ENCODE measurements at places on chromosomes 6 and 20.

GRCh38 chr6:74181471-74181870 is 485.5 kb downstream of the CD109 start:
- no peak for DNase-seq

GRCh38 chr6:73471686-73472290 is 10.3 kb downstream of the MTO1 start:
- DNase-seq = no peak

DNA sequence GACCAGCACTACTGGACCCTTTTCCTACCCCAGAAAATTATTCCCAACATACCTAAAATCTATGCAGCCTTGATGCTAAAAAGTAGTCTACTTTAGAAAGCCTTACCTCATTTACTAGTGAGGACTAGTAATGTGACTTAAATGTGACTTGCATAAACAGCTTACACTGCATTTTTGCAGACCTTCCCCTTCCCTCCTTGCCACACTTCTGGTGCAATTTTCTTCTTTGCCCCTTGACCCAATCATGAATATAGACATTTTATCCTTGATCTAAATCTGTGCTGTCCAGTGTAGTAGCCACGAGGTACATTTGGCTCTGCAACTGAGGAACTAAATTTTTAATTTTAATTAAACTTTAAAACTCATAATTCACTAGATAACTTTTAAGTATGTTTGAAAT is 7.0 kb upstream of the ZKSCAN8 start:
- DNase-seq = no peak

GRCh38 chr6:44781912-44782597 is 394.5 kb downstream of the CDC5L start:
- no peak for DNase-seq

DNA sequence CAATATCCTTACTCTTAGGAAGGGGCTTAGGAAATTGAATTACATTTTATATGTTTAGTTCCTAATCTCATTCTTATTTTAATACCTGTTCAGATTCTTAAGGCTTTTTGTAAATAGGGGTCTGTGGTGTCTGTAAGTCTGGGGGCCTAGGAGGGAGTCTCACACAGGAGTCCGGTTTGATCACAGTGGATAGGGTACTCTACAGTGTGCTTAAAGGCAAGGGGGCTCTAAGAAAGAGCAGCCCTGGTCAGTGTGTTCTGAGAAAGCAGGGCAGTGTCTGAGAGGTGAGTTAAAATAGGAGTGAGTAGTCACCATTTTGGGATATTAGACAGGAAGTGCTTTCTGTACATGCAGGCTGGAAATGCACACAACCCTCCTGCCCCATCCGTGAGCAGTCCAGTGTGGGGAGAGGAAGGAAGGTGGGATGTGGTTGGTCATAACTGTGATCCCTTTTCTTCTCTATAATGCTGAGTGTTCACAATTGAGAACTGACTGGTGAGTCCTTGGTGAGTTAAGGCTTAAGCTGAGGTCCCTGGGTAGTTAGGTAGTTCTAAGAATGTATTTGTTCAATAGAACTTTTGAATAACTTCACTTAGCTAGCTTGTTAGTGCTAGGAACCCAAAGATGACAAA is 50.0 kb downstream of the CDKAL1 start:
- no peak for DNase-seq

DNA sequence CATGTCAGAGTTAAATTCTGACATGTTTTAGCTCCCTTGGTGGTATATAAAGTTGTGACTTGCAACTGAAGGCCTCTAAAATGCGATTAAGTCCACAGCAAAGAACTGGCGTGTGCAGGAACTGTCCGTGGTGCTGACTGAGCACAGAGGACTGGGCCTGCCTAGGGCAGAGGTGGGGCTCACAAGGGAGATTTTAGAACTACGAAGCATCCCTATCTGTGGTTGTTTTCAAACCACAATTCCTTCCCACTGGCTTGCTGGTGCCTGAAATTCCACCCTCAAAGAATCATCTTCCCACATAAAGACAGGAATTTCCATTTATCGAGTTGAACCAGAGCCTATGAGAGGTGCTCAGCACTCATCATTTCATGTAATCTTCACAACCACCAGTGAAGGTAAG is 30.1 kb downstream of the RIMS4 start:
- no peak for DNase-seq

GRCh38 chr20:37384683-37385174 is 38.8 kb downstream of the SRC start:
- peak; percentile 43 for DNase-seq

DNA sequence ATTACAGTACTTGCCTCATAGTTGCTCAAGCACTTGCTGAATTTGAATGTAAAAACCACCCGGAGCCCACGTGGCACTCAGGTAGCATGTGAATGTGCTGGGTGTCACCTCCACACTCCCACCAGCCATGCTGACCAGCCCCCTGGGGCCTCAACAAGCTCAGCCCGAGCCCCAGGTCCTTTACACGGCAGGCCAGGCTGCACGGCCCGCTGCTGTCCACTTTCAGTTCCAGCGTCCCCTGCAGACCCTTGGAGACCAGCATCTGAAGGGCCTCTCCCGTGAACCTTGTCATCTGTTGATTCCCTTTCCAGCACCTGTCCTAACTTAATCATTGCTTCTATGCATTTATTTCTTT is 33.3 kb upstream of the ZBP1 start:
- no peak for DNase-seq

DNA sequence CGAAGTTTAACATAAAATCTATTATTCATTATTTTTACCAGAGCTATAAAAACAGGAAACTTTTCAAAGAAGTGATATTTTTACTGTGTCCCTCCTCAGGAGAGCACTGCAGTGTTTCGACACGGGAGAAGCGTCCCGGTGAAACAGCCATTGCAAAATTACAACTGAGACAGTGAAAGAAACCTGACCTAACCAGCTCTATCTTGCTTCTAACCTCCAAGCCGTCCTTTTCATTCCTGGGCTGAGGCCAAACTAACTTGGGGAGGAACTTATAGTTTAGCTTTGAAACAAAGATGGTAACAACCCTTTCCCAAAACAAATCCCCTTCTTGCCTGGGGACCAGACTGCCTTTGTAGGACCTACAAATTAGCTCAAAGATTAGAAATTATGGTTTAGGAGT is 79.2 kb downstream of the WDR27 start:
- no peak for DNase-seq

GRCh38 chr20:46423342-46423741 is 16.9 kb upstream of the ELMO2 start:
- DNase-seq = no peak

DNA sequence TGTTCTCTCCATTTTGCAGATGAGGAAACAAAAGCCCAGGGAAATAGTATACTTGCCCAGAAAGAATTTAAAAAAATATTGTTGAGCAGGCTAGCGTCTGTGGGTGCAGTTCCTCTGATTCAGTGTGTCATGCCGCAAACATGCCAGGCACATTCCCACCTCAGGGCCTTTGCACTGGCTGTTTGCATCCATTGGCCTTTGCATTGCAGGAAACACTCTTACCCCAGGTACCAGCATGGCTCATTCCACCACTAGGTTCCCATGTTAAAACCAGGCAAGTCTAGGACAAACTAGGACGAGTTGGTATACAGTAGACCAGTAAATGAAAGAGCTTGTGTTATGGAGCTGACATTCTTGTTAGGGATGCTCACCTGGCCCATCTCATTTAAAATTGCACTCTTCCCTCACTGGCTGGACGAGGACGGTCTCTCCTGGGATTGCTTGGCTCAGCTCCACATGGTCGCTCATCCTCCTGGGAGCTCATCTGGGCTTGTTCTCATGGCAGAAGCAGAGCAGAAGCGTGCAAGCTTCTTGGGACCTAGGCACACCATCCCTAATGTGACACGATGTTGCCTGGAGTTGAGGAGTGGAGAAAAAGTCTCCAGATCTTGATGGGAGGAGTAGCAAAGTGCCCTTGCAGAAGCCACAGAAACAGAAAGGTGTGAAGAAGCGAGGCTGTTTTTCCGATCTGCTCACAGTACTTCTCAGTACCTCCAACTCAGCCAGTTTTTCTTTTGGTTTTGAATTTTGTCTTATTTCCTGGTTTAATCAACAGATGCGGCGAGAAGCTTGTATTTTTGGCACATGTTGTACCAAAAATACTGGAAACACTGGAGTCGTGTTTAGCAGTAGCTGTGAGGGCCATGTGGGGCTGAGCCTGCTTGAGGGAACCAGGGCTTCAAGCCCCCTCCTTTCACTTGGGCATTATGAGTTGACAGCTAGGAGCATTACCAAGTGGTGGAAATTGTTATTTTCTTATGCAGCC is 13.9 kb downstream of the ZNF831 start:
- DNase-seq = peak; percentile 28

DNA sequence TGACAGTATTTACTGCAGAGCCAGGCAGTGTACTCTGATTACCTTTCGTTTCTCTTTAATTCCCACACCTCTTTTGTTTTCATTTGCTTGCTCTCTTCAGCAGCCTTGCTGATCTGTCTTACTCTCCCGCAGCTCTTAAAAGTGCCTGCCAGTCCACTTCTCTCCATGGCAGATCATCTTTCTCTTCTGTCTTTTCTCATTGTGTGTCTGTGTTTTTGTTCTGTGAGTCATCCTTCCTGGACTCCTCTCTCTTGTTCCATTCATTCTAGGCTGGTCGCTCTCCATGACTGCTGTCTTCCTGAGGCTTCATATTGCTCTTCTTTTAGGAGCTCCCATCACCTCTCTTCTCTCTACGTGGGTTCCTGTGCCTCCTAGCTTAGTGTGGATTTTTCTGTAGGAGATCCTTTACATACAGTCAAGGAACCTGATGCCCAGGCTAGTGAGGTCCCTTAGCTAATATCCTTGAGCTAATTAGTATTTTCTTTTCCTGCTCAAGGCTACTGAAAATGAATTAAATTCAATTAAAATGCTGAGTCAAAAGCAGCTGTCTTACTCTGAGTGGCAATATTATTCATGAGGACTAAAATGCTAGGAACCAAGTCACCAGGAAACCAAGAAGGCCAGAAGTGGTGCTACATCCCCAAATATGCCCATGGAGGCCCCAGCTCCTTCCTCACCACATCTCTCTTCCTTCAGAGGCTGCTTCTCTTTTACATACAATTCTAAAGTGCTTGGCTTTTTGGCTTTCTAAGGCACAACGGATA is 86.1 kb downstream of the SLX4IP start:
- no peak for DNase-seq

- DNase-seq = no peak
Observed at GRCh38 chr20:8721098-8721497, 347.8 kb upstream of the PLCB4 start.

- no peak for DNase-seq
Observed at GRCh38 chr20:50824137-50824536, 29.3 kb downstream of the BCAS4 start.

DNA sequence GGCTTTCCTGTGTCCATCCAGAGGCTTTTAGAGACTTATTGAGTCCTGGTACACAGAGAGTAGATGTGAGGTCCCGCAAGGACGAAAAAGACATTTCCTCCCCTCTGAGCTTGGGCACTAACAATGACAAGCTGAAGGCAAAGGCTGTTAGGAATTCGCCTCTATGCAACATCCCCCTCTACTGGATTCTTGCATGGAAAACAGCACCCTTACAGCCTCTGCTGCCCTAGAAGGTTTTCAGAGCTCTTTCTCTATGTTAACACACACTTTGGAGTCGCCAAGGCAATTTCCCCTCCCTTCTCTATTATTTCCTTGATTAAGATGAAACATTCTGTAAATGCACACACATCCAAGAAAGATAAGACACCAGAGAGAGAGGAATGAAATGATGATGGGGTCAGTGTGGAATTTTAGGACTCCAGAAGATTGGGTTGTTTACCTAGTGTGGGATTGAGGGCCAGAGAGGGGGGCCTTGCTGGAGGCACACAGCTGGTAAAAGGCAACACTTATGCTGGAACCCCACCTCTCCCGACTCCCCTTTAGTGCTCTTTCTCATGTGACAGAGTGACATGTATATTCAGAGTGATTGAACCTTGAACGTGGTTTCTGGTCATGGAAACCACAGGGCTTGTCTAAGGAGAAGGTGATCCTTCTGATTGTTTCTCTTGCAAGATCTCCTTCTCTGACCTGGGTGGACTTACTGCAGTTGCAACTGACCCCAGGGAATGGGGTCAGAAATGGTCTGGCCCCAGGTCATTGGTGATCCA is 300.7 kb downstream of the CLIC5 start:
- peak; percentile 29 for DNase-seq

GRCh38 chr6:67971812-67972211 is 663.3 kb upstream of the ADGRB3 start:
- no peak for DNase-seq

- no peak for DNase-seq
Observed at GRCh38 chr6:10763006-10763405, 15.4 kb downstream of the TMEM14B start.

- DNase-seq = no peak
Observed at GRCh38 chr6:89613790-89614189, 24.8 kb downstream of the LYRM2 start.

- DNase-seq = no peak
Observed at GRCh38 chr6:100173211-100173610, 179.2 kb upstream of the MCHR2 start.

DNA sequence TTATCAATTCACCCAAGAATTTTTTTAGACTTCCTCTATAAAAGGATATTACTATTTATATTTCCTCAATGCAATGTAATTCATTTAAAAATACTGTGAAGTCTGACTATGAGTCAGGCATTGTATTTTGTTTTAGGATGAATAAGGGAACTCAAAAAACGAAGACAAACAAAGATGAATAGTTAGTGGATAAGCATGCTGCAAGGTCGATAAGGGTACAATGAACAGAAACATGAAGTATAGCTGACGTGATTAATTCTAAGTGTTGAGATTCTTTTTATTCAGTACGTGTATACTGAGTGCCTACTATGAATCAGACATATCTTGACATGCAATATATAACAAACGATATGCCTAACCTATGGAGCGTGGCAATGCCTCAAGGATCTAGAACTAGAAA is 105.4 kb downstream of the PDE10A start:
- DNase-seq = no peak

DNA sequence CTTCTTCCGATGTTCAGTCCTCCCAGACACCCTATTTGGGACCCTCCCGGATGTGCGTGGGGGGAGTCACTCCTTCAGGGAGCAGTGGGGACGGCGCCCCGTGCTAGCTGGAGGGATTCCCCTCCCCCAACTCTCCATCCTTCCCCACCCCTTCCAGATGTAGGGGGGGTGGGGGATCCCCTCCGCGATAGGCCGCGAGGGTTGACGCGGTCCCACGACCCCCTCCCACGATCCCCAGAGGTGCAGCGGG is 548 bp downstream of the GNL1 start:
- DNase-seq = no peak

DNA sequence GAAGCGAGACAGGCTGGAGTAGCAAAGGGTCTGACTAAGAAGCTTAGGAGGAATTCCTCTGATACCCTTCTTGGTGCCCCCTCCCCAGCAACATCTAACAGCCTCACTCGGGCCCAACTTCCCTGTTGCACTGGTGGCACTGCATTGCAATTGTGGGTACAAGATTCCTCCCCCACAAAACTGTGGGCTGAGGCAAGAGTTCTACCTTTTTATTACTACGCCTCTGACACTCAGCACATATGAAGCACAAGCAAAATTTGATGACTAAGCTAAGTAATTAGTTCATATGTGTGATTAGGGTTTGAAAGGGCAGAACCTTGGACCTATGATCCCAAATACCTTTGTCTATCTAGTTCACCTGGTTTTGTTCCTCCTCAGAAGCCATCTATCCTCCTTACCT is 83.5 kb downstream of the ZHX3 start:
- DNase-seq = no peak

- no peak for DNase-seq
Observed at GRCh38 chr20:55174172-55174571, 698.8 kb downstream of the DOK5 start.

GRCh38 chr6:168128631-168129291 is 49.7 kb upstream of the FRMD1 start:
- no peak for DNase-seq

GRCh38 chr6:37354526-37355384 is 972 bp downstream of the RNF8 start:
- no peak for DNase-seq
